GM12892 (cell line): ENCODE measurements at places on chromosomes 7 and 10.

DNA sequence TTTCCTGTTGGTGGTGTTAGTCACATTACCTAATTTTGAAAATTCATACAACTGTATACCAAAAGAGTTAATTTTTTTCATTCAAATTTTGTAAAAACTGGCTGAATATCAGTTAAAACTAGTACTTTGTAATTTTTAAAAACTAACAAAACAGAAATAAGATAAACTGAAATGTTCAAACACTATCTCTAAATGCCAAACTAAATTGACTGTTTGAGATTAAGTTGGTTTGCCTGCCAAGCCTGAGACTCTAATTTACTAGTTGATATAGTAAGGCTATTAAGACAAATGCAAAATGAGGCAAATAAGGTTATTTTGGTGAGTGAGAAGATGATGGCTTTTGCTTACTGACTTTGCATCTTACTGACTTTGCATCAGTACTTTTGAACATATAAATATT, 1134.9 kb upstream of the LRRN3 start:
- DNase-seq: no peak

GRCh38 chr10:17423632-17424186, 30.7 kb downstream of the ST8SIA6 start:
- DNase-seq: no peak

DNA sequence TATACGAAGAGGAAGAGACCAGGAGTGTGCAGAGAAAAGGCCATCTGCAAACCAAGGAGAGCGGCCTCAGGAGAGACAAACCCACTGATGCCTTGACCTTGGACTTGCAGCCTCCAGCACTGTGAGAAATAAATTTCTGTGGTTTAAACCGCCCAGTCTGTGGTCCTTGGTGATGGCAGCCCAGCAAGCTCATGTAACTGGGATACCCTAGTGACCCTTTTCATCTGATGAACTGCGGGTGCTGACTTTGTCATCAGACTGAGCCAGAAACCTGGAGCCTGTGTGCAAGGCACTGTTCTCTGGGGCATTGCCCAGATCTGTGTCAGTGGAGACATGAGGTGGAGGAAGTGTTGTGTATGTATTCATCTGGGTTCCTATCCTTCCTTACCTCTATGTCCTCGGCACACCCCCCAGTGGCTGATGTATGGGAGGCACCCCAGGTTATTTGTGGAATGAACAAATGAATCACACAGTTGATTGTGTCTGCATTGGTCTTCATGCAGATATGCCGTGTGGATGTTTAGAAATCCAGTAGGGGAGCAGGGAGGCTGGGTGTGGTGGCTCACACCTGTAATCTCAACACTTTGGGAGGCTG, 64.5 kb upstream of the BTBD16 start:
- DNase-seq: no peak

GRCh38 chr10:122149561-122150505, 121.3 kb upstream of the BTBD16 start:
- DNase-seq: no peak

GRCh38 chr7:128217967-128218652, 23.0 kb upstream of the LEP start:
- no peak for DNase-seq

DNA sequence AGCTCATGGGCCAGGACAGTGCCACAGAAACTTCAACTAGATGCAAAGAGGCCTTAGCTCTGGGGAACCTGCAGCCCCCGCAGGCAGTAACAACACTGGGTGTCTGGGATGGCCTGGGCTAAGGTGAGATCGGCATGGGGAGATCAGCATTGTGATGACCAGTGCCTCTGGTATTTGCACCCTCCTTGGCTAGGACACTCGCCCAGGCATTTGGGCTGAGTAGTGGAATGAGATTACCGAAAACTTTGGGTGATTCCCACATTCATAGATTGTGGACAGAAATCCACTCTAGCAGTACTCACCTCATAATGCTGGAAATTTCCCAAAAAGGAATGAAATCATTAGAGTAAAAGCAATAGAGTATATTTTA, 70.6 kb upstream of the ZMIZ2 start:
- no peak for DNase-seq

DNA sequence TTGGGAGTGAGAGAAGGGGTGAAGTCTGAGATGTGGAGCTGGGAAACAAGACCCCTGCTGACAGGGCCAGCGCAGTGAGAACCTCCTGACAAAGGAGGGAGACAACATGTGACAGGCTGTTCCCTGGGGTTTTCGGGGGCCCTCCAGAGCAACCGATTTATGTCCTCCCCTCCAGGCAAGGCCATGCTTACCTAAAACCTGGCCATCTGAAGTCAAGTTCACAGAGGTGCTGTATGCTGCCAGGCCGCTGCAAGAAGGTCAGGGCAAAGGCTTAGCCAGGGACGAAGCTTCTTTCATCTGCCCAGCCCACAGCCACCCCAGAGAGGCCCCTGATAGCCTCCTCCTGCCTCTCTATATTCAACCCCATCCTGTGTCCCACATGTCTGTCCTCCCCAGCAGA, 20.6 kb downstream of the NPC1L1 start:
- DNase-seq: no peak

GRCh38 chr7:63057265-63057664, 941.4 kb upstream of the ZNF722 start:
- no peak for DNase-seq

- no peak for DNase-seq
Measured at GRCh38 chr10:4111643-4112042, 326.6 kb upstream of the KLF6 start.

DNA sequence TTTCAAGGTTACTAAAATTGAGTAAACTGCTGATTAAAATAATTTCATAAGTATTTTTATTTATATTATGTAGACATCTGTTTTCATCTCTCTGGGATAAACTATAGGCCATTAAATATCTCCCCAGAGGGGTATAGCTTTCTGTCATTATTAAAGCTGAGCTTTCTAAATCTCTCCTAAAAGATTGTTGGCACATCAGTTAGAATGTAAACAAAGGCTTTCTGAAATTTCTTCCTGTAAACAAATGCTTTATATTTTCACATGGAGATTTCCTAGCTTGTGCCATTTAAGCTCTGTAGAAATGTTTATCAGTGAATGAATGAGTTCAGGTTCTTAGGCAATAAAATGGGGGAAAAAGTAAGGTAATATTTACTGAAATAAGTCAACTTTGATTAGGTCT, 35.7 kb downstream of the PPP1R9A start:
- DNase-seq: no peak

- no peak for DNase-seq
Measured at GRCh38 chr7:96316949-96317348, 4.9 kb downstream of the SLC25A13 start.

DNA sequence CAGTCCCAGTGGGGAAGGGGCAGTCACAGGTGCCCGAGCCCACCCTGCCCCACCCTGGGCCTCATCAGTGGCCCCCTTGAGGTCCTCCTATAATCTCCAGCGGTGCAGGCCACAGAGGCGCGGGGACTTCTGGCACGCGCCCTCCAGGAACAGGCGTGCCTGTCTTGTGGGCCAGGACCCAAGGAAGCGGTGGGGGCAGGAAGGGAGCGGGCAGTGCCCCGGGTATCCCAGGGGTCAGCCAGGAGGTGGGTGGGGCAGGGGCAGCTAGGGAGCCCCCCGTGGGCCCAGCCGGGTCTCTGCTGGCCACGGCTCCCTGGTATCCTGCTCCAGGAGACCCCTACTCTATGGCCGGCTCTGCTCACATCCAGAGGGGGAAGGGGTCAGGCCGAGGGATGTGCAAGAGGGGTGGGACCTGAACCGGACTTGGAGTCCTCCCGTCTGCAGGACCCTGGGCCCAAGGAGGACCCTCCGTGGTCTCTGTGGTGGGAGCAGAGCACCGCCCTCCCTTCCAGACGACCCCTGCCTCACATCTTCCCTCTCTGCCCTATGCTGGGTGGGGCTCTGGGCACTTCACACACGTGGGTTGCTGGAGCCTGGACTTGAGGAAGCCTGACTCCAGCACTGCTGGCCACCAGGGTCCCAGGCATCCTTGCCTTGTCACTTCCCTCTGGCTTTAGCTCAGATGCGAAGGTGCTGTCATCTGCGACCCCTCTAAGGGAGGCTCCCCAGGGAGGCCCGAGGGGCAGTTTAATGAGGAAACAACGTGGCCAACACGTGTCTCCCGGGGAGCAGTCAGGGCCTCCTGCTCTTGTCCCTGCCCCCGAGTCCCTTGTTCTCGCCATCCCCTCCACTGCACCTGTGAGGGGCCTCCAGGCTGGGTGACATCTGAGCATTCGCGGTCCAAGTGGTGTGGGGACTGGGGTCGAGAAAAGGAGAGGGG, 18.3 kb upstream of the GRIFIN start:
- DNase-seq: no peak

GRCh38 chr7:98922392-98923187, 44.3 kb downstream of the TRRAP start:
- no peak for DNase-seq

GRCh38 chr7:135672560-135673359, 10.4 kb downstream of the STMP1 start:
- DNase-seq: no peak

GRCh38 chr7:75621124-75621523, 117.6 kb downstream of the HIP1 start:
- DNase-seq: no peak

DNA sequence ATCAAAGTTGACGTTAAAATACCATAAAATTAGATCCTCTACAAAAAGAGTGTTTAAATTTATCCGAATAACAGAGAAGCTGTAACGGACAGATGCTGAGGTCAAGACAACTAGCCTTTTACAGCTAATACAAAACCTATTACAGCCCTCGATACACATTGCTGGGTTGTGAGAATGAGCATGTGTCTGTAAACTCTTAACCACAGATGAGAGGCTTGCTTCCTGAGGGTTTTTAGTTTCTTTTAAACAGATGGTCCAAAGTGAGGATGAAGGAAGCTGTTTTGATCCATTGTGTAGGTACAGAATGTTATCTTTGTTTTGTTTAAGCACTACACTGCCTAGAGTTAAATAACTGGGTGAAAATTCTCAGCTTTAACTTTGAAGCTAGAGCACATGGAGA, 578.2 kb downstream of the PARD3 start:
- DNase-seq: no peak

- DNase-seq: no peak
Measured at GRCh38 chr7:46651561-46652088, 730.6 kb upstream of the IGFBP3 start.

GRCh38 chr7:106089647-106090046, 22.5 kb downstream of the SYPL1 start:
- DNase-seq: no peak

DNA sequence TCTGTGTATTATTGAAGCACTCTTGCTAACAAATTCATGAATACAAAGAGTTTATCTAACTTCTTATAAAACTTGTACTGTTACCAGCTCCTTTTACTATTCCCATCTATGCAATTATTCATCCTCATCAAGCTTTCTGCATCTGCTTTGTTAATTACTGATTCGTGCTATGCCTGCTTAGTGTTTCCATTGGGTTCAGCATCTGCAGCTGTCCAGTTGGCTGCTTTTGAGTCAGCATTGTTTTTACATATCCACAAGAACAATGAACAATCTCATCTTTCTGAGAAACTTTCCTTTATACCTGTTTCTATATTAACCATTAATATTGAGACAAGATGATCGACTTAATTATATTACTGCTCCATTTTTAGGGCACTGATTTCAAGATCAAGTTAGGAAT, 19.6 kb upstream of the ANLN start:
- no peak for DNase-seq
